ENCODE measurements at places on chromosomes 12 and 14. TPM values are rescaled to one million over a fixed set of nuclear protein-coding genes. Genes with fewer than 3 reads are reported as not detected.

- DNase-seq = no peak
Measured at GRCh38 chr14:104587641-104588040, 8.1 kb downstream of the C14orf180 start.

DNA sequence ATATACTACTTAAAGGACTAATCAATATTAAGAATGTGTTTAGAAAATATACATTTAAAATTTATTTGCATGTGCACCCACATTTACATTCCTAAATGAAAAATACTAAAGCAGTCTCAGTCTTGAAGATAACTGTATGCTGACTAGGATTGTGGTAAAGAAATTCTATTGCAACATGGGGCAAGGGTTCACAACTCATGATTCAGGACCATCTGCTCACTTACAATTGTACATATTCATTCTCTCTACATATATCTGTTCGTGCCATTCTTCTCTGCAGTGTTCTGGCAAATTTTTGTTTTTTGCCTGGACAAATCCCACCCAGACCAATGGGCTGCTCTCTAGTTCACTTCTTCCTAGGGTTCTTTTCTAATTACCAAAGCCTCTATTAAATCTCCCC lies 417.2 kb upstream of the NOVA1 start:
- DNase-seq = no peak

GRCh38 chr12:46533723-46534122 lies 161.2 kb upstream of the SLC38A2 start:
- no peak for DNase-seq

GRCh38 chr12:520119-520518 lies 60.4 kb downstream of the B4GALNT3 start:
- DNase-seq = no peak

Gene FAIM2
- total RNA-seq = 2.4 TPM

GRCh38 chr12:40258371-40258770 lies 33.6 kb downstream of the LRRK2 start:
- no peak for DNase-seq

- DNase-seq = no peak
Measured at GRCh38 chr12:10941916-10942607, 3.0 kb upstream of the TAS2R14 start.

DNA sequence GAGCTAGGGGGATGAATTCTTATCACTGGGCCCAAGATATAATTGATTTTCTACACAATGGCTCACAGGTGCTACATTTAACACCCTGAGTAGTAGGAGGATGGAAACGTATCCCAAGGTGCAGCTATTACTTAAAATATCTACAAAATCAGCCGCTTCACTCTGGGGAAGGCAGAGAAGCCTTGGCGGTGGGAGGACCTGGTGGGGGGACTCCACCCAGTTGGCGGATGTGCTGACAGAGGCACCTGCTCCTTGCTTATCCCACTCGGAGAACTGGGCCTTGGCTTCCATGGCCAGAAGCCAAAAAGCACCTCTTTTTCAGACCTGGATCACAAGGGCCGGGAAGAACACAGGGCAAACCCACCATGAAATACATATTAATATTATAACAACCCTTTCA lies 106.3 kb downstream of the OTX2 start:
- DNase-seq = no peak

Measured in heart left ventricle (tissue), 16 donors.